ENCODE measurements at places on chromosomes 13 and 19.

DNA sequence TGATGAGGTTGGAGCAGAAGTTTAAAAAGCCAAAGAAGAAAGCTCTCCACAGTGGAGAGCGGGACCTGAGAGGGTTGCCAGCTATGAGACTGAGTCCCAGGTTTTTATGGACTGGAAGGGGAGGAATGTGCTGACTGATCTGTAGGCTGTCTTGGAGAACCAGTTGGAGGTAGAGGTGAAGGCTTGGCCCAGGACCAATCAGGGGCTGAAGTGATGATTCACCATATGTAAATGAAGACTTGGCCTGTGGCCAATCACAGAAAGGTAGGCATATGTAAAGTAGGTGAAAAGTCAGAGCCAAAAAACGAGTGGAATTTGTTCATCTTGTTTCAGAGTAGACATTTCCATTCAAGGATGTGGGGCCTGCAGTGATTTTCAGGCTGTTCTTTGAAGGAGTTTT, 17.5 kb upstream of the KBTBD6 start:
- DNase-seq, result no peak

DNA sequence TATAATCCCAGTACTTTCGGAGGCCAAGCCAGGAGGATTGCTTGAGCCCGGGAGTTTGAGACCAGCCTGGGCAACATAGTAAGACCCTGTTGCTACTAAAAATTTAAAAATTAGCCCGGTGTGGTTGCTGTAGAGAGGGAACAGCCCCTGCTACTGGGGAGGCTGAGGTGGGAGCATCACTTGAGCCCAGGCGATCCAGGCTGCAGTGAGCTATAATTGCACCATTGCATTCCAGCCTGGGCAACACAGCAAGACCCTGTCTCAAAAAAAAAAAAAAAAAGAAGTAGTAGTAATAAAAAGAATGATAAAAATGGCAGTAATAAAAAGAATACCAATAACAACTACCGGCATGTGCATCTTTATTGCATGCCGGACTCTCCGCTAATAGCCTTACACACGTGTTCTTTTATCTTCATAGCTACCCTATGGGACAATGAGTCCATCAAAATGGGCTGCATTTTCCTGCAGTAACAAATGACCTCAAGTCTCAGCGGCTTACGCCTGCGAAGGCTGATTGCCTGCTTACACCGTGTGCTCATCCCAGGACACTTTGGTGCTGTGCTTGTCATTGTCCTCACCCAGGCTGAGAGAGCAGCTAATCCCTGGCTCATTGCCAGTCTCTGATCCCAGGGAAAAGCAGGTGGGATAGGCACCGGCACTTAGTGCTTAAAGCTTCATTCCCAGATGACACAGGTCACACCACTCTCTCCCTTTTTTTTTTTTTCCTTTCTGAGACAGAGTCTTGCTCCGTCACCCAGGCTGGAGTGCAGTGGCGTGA, 14.4 kb upstream of the SYCN start:
- no peak for DNase-seq

GRCh38 chr13:31545616-31546015, 193.7 kb upstream of the RXFP2 start:
- no peak for DNase-seq

DNA sequence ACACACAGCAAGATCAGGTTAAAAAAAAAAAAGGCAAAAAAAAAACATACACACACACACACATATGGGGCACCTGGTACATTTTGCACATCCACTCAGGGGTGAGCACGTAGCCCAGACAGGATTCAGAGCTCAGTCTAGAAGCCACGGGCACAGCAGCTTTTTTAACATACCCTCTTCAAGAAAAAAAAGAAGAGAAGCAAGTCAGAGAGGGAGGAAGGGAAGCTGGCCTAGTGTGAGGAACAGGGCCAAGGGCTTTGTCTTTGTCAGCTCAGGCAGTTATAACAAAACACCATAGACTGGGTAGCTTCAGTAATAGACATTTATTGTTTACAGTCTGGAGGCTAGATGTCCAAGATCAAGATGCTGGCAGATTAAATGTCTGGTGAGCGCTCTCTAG, 2.3 kb upstream of the TPM4 start:
- DNase-seq, result peak; percentile 48

DNA sequence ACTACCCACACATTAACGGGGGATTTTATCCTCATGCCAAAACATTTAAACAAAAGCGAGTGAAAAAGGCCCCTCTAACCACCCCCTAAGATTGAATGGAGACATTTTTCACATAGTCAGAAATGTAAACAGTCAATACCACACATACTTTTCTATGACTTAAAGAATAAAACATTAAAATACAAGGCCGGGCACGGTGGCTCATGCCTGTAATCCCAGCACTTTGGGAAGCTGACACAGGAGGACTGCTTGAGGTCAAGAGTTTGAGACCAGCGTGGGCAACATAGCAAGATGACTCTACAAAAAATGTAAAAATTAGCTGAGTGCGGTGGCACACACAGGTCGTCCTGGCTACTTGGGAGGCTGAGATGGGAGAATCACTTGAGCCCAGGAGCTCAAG, 47.3 kb downstream of the MPHOSPH8 start:
- DNase-seq, result no peak

DNA sequence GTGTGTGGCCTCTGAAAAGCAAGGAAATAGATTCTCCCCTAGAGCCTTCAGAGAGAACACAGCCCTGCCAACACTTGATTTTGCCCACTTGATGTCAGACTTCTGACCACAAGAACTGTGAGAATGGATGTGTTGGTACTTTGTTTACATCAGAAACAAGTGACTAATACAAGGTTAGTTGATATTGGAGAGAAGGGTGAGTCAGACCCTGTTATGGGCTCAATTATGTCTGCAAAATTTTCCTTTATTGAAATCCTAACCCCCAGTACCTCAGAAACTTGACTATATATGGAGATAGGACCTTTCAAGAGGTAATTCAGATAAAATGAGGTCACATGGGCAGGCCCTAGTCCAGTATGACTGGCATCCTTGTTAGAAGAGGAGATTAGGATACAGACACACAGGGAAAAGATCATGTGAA, 226.7 kb downstream of the RFC3 start:
- no peak for DNase-seq

DNA sequence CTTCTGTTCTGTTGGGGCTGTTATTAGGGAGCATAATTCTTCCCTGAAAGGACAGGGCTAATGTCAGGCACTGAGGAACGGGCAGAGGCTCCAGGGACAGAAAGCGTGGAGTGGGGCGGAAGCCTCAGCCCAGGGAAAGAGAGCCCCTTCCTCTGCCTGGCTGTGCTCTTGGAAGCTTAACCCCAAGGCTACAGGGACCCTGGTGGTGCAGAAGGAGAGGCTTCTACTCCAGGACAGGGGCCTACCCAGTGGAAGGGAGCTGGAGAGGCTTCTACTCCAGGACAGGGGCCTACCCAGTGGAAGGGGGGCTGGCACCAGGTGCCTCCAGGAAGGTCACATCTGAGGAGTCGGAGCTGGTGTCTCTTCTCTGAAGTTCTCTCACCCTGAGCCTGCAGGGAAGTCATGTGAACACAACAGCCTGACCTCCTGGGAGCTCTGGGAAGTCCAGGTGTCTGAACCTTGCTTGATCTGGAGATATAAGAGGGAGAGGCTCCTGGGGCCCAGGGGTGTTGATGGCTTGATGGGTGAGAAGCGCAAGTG, 159.5 kb upstream of the SOX1 start:
- DNase-seq, result peak; percentile 1

- DNase-seq, result no peak
These were observed 22.9 kb downstream of the NAXD start for GRCh38 chr13:110638257-110638656.

- no peak for DNase-seq
These were observed 9.6 kb upstream of the EMC10 start for GRCh38 chr19:50466706-50467039.

DNA sequence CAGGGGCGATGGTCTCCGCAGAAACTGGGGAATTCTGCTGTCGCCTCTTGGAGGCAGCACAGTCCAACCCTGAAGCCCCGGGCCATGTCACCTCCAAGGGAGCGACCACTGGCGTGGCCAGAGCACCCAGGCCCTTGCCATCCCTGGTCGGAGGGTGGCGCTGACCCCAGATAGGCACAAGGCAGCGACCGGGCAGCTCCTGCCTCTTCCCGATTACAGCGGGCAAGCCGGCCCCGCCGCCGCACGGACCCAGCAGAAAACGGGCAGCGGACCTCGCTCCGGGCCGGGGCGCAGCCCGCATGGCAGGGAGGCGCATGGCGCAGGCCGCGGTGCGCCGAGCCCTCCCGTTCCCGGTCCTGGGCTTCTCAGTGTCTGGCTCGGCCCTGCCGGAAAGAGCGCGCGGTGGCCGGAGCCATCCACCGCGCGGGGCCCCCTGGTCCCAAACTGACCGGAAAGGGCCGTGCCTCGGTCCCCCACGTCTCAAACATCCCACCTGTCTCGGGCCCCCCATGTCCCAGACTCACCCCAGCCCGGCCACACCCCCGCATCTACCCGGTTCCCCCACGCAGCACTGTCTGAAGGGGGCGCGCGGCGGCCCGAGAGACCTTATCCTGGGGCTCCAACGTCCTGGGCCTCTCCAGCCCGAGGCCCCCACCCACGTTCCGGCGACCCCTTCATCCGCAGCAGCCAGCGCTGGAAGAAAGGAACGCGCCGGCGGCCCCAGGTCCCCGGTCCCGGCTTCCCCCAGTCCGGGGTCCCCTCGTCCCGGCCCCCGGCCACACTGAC, 727 bp downstream of the CERS1 start:
- no peak for DNase-seq

DNA sequence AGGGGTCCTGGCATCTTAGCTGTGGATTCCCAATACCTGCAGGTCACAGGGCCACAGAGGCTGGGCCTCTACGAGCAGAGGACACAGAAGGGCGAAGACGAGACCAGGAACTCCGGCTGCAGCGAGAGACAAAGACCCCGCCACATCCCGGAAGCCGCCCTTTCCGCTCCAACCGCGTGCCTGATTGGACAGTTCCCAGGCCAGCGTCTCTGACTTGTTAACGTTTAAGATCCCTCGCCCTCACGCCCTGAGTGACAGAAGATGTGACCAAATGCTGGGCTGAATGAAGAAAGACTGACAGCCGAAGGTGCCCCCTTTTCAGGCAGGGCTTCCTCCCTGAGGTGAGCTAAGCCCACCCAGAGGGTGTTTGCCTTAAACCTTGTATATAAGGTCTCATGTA, at the start of gene ZNF98:
Gene ZNF98, minus strand, starts transcription at position 136 of the 400 bp plus-strand sequence. Its CDS starts 122 bp downstream, at position 14.
- DNase-seq, result no peak

- no peak for DNase-seq
These were observed 12.6 kb upstream of the ZNF414 start for GRCh38 chr19:8526345-8527091.

- DNase-seq, result peak; percentile 75
These were observed 45.5 kb downstream of the IER2 start for GRCh38 chr19:13195678-13196077.

- no peak for DNase-seq
These were observed 6.4 kb downstream of the GARRE1 start for GRCh38 chr19:34260771-34261173.

GRCh38 chr19:30593975-30594745, 222.0 kb downstream of the ZNF536 start:
- no peak for DNase-seq

Data from CD4-positive, alpha-beta T cell treated with Interleukin-4 for 1 hour (primary cell).